ENCODE measurements at places on chromosomes 7 and 10.

GRCh38 chr10:124572751-124573150 is 111.1 kb downstream of the LHPP start:
- DNase-seq, result no peak

DNA sequence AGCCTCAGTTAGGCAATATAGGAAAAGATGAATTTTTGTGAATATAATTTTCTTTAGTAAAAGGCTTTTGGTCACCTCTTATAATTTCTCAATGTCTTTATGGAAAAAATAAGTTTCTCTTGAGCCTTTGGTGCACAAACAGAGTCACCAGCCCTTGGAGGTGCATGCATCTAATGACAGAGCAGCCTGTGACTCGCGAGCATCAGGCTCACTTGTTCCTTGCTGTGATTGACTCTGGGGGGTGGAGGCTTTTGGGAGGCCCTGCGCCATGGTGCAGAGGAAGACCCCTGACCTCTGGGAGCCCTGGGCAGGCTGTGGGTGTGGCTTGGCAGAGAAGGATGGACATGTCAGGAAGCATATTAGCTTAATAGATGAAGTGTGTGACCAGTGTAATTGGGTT is 60.2 kb downstream of the FIGNL1 start:
- no peak for DNase-seq

- DNase-seq, result no peak
Measured at GRCh38 chr7:134686786-134687185, 40.1 kb downstream of the BPGM start.

DNA sequence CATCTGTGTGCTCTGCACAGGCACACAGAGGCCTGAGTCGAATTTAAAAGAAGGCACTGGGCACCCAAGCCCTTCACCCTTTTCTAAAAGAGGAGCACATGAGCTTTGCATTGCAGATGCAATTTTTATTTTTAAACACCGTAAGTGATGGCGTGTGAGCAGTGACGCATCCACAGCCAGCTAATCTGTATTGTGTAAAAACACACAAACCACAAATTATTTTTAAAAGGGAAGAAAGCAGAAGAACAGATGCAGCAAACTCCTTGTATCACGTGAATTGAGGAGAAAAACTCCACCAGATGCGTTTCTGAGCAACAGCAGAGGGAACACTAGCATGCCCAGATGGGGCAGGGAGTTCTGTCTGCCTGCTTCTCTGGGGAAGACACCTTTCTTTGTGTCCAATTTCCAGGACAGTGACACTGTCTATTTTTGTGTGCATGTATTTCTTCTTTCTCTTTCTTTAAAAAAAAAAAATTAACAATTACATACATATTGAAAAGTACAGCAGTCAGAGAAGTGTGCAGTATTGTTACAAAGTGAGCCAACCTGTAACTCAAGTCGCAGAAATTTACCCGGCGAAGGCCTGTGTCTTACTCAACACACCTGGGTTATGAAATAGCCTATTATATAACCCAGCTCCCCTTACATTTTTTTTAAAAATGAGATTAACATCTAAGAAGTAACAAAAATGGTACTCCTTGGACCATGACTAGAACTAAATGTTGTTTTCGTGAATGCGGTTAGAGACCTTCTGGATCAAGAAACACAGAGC is 39.2 kb downstream of the EEPD1 start:
- no peak for DNase-seq

DNA sequence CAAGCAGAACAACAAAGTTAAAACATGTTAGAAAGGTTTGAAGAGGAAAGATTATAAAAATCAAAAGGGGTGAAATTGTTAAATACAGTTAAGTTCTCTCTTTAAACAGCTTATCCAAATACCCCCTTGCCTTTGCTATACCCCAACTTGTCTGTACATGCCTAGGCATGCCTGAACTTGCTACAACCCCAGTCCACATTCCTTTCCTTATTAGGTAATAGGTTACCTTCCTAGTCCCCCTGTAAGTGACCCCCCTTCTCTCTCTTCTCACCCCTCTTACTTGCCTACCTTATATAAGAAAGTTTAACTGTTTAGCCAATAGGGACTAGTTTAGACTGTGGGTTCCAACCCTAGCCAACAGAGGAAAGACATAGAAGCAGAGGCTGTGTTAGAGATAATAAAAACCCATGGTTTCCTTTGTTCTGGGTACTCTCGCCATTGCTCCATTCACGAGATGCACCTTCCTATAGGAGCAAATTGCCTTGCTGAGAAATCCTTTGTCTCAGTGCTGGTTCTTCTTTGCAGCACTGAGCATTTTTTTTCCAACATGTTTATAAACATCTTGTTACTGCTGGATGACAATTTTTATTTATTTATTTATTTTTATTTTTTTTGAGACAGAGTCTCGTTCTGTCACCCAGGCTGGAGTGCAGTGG is 282.2 kb upstream of the GALNT17 start:
- no peak for DNase-seq

- DNase-seq, result no peak
Measured at GRCh38 chr10:73857446-73857845, 16.9 kb downstream of the CAMK2G start.

DNA sequence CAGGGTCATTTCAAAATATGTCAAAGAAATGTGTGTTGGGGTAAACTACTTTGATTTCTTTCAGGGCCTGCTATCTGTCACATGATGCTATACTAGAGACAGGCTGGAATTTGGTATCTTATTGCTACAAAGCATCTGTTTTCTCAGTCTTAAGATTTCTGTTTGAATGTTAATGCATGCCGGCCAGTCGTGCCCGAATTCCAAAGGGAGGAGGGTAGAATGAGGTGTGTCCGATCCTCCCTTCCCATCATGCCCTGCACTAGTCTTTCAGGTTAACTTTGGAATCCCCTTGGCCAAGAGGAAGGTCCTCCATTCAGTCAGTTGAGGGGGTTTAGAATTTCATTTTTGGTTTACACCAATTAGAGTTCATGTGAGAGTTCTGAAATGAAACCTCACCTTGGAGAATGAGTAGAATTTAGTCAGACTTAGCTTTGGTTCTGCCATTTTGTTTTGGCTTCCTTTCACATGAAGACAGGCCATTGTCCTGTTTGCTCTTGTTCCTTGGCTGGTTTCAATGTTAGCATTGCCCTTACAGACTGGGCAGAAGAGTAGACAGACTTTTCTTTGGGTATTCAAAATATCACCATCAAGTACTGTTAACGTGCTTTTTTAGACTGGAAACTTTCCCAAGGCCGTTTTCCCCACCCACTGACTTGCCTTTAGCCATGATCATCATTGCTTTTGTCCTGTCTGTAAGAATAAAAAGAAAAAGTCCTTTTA is 95.8 kb downstream of the CAMK1D start:
- no peak for DNase-seq

DNA sequence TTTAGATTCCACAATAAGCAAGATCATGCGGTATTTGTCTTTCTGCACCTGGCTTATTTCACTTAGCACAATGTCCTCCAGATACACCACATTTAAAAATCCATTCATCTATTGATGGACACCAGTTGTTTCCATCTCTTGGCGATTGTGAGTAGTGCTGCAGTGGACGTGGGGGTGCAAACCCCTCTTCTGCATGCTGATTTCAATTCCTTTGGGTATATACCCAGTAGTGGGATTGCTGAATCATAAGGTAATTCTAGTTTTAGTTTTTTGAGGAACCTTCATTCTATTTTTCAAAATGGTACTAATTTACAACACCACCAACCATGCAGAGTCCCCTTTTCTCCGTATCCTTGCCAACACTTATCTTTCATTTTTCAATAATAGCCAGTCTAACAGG is 2.0 kb upstream of the ASB10 start:
- DNase-seq, result no peak

- no peak for DNase-seq
Measured at GRCh38 chr7:134865001-134865845, 85.8 kb downstream of the CALD1 start.

DNA sequence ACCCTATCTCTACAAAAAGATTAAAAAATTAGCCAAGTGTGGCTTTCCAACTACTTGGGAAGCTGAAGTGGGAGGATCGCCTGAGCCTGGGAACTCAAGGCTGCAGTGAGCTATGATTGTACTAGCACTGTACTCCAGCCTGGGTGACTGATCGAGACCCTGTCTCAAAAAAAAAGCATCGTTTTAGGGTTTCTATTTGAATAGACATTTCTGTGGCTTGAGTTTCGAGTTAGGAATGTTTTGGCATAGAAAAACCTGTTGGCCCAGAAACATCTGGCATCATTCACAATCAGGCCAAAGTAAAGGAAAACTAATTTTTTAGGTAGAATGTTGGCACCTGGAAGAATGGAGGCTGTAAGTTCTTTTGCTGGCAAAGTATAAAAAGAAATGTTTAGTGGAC is 72.4 kb downstream of the AUTS2 start:
- DNase-seq, result no peak

- DNase-seq, result peak; percentile 47
Measured at GRCh38 chr7:23544913-23545354, 13.2 kb upstream of the TRA2A start.

DNA sequence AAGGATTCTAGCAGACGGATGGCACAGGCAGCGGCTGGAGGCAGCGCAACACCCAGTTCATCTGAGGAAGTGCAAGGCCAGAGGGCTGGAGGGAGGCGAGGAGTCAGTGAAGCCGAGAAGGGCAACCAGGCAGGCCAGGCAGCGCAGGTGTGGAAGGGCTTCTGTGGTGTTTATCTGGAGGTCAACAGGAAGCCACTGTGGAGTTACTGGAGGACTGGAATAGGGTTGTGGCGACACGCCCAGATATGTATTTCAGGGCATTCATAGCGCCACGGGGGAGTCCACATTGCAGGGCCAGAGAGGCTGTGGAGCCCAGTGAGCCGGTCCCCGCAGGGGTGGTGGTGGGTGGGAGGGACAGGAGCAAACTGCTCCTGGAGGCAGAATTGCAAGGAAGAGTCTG is 150.6 kb downstream of the CDH23 start:
- no peak for DNase-seq

GRCh38 chr10:29733323-29733722 is 98.6 kb upstream of the SVIL start:
- no peak for DNase-seq

Measured in GM12864 (cell line).